ENCODE measurements at places on chromosomes 6 and 20.

GRCh38 chr6:113595911-113596376, 261.2 kb upstream of the MARCKS start:
- DNase-seq: peak; percentile 71

DNA sequence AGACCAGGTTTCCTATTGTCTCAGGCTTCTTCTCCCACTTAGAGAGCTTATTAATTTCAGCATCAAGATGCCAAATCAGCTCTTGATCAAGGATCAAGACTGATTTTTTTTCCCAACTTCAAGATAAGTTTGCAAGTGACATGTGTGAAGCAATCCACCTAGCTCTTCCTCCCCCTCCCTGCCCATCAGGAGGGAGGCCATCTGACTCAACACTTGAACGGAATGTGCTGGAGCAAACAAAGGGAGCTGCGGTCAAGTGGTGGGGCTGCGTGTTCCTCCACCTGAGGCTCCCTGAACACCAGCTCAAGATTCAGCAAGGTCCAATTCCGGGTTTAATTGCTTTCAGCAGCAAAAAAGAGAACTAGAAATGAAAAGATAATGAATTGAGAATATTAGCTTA, 38.7 kb downstream of the TTI1 start:
- DNase-seq: no peak

DNA sequence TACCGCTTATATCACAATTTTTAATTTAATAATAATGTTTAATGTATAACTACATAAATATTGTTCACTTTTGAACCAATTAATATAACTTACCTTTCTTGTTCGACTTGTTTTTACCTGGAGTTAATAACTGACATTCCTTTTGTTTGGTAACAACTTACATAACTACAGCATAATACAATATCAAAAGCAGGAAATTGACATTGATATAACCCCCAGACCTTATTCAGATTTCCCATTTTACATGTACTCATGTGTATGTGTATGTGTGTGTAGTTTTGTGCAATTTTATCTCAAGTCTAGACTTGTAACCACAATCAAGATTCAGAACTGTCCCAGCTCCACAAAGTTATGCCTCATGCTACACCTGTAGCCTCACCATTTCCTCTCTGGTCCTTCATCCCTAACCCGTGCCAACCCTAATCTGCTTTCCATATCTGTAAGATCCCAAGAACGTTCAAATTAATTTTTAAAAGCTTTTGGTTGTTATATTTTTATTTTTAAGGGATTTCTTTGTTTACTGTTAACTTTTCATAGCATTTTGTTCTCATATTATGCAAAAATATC, 190.6 kb downstream of the MANEA start:
- DNase-seq: no peak

- DNase-seq: no peak
Measured at GRCh38 chr6:135813401-135813800, 38.1 kb upstream of the PDE7B start.
